ENCODE measurements at places on chromosomes 2 and 18.

DNA sequence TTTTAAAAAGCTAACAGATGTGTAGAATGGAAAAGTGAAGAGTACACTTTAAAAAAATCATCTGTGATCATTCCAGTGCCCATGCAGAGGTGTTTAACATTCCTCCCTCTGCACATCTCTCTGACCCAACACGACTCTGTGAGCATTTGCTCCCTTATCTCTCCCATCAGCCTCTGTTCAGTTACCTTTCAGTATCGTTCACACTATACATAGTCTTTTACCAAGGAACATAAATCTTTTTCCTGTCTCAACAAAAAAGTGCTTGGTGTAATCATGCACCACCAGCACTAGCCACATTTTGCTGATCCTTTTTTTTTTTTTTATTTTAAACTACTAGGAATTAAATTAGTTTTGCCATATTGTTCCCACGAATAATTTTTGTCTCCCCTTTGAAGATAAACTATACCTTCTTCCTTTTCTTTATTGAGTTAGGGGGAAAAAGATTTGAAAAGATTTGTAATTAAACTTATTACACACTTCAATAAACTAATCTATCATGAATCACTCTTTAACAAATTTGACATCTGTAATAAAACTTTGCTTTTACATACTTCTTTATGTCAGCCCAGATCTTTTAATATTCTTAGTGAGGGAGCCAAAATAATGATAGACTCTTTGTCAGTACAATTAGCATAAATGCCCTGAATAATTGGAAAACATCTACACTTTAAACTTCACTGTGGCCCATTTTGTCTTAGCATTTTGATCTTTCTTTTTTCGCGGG lies 489.8 kb upstream of the FANCL start:
- DNase-seq, result no peak

GRCh38 chr2:217057773-217058172 lies 197.9 kb upstream of the TNP1 start:
- DNase-seq, result no peak

DNA sequence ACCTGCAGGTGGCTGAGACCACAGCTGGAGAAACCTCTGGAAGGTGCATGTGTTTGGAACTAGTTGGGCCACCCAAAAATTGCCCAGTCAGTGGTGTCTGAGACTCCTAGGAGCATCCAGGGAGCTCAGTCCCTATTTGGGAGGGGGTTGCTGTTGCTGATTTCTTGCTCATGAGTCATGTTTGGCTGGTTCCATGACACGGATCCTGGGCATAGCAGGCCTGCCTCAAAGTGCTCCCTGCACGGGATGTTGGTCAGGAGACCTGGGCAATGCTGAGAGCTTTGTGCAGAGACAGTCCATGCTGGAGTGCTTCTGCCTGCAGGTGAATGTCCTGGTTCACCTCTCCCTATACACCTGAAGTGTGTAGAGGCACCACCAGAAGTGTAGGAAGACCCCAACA lies 194.2 kb downstream of the GLI2 start:
- no peak for DNase-seq

DNA sequence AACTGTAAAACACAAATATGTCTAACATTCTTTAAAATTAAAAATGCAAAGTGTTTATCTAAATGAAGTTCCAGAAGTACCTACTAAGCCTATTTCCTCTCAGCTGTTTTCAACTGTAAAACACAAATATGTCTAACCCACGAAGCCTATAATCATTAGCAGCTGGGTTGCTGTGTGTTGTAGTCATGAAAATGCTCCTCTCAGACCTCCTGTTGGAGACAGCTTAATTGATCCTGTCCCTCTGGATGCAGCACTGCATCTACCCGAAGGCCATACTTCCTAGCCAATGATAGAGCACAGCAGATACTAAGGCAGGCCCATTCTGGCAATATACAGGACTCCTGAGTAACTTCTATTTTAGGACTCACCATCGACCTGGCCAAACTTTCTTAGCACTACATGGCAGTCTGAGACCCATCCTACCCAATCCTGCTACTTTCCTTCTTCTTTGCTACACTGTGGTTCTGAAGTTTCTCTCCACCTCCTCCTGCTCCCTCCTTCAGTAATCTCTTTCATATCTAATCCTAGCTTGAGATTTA lies 92.5 kb upstream of the RBBP8 start:
- DNase-seq, result no peak

DNA sequence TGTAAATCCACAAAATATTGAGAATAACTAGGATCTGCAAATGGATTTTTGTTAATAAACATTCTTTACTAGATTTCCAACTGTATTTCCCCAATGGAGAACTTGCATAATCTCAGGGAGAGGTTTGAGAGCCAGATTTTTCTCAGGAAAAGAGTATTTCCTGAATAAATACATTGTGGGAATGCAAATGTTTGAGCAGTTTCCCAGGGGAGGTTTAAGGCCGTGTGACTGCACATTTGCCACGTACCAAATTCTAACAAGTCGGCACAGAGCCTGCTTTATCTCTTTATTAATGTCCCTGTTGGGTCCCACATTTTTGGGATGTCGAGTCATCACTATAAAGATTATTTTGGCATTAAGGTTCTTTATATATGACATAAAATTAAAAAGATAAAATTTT lies 27.0 kb downstream of the TFPI start:
- DNase-seq, result no peak

GRCh38 chr2:31362581-31362980 lies 52.0 kb downstream of the XDH start:
- no peak for DNase-seq

DNA sequence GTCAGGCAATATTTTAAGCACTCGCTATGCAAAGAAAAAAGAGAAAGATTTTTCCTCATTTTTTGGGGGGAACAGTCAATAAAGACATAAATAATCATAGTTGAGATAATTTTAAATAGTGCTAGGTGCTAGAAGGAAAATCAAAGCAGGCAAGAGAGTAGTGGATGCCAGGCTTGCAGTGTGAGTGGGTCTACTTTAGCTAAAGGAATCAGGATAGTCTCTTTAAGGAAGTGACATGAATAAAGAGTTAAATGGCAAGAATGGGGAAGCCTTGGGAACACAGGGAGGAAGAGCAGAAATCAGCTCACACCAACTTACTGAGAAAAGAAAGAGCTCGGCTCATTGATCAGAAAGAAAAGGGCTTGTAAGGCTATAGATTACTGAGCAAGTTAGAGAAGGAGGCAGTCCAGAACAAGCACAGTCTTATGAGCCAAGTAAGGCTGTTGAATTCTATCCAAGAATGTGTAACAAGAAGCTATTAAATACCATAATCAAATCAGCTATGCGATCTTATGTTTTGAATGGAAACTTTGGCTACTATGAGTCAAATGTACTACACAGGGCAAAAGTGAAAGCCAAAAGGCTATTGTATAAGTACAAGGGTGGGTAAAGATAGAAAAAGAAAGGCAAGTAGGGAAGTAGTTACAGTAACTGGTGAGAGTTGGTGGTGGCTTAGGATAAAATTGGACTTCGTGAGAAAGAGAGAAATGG lies 833.8 kb upstream of the PIK3C3 start:
- DNase-seq, result no peak

All from endothelial cell (in vitro differentiated cells).